ENCODE measurements at places on chromosomes 6 and 20.

DNA sequence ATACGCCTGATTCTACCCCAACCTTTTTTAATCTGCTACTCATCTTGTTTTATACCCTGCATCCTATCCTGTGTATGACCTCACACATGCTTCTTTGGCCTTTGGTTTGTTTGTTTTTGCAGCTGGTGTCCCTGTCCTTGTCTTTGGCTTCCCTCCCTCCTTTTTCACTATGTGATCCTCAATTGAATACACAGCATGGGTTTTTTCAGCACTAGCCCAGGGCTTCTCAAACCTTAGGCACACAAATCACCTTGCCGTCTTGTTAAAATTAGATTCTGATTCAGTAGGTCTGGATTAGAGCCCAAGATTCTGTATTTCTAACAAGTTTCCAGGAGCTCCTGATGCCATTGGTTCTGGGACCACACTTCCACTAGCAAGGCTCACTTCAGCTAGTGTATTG, 321.5 kb upstream of the MAN1A1 start:
- no peak for DNase-seq

DNA sequence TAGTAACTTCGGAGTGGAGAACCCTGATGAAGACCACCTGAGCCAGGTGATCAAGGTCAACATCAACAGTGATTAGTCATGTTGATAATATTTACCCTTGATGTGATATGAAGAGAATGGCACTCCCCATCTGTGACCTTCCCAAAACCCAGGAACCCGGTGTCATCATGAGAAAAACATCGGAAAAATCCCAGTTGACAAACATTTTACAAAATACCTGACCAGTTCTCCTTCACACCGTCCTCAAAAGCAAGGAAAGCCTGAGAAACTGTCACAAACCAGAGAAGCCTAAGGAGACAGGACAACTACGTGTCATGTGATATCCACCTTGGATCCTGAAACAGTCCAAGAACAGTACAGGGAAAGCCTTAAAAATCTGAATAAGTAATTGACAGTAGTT, 197.3 kb downstream of the ZMYND8 start:
- DNase-seq, result no peak

- DNase-seq, result no peak
Observed at GRCh38 chr20:2755451-2756055, 44.9 kb downstream of the CPXM1 start.

GRCh38 chr20:59958626-59959025, 403 bp downstream of the CDH26 start:
- no peak for DNase-seq

DNA sequence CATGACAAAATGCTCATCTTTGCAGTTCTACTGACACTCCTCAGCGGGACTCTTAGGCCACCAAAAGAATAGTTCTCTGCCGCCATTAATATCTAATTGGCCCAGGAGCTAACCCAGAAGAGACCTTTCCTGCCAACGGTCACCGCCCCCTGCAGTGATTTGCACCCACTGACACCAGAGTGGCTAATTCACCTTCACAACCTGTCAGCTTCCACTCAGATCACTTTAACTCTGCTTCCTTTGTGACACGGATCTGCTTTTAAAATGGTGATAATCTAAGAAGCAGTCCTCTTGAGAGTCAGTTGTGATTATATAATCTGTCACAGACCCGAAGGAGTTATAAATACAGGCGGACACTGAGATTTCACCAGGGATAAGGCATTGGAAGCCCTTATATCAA, 172.8 kb downstream of the FRK start:
- no peak for DNase-seq

- DNase-seq, result no peak
Observed at GRCh38 chr6:134995536-134995935, 45.6 kb upstream of the ALDH8A1 start.

DNA sequence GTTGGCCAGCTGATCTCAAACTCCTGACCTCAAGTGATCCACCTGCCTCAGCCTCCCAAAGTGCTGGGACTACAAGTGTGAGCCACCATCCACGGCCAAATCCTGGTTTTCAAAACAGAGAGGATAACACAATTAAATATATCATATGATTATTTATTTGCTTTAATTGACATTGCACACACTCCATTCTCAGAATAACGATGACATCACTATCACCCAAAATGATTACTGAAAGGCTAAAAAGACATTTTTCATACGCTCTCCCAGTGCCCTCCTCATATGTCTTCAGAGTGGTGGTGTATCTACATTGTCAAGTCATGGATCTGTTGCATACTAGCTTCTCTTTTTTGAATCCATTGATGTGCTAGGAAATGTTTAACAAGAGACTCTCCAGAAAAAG, 18.5 kb upstream of the CEP43 start:
- DNase-seq, result no peak

DNA sequence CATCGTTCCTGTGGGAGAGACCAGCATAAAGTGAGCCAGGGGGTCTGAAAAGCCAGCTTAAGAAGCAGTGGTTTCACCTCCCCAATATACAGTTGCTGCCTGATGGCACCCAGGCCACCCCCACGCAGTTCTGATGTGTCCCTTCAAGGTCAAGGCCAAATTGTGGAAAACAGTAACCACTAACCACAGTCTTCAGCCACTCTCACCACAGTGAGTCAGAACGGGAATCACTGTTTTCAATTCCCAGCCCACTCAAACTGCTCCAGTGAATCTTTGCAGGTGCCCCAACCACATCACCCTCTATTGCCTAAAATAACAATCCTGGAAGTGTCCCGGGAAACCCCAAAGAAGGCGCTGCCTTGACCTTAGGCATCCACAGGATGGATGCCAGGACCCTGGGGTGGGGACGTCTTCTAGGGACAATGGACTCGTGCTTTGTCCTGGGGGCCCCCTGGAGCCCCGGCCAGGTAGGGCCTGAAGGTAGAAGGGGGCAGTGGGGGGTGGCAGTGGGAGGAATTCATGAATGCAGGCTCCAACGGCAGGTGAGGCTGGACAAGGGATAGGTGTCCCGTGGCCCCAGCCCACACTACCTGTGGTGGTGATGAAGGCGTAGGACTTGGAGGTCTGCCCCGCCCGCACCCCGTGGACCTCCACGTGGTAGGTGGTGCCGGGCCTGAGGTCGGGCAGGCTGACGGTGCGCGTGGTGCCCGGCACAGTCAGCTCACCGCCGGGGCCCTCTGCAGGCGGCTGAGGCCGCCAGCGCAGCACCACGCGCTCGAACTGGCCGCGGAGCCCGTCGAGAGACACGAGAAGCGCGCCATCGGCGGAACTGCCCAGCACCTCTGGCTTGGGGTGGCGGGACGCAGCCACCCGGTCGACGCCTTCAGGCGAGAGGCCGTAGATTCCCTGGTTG, 22.2 kb downstream of the TNXB start:
- DNase-seq, result no peak

DNA sequence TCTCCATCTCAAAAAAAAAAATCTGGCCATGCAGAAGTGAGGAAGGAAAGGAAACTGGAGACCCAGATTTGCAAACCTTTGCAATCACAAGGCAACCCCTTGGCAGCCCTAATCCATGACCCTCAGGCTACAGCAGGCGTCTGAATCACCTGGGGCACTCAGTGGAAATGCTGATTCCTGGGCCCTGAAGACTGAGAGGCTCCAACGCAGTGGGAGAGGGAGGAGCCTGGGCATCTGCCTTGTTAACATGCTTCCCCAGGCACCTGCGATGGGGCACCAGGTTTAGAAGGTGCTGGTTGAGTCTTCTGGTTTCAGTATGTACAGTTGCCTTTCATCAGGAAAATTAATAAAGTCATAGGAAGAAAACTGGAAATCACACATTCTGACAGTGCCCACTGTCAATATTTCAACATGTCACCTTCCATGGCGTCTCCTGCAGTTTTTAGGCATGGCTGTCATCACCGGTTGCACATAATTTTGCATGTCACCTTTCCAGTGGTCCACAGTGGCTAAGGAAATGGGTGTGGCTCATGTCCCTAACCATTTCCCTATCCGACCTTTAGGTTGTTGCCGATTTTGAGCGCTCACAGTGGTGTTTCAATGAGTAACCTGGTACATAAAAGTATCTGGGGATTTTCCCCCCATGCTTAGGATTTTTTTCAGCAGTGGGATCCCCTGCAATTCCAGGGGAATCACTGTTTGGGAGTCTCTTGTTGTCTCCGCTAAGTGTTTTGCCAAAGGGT, 56.9 kb downstream of the PREX1 start:
- no peak for DNase-seq

Data from NCI-H446 (cell line).